ENCODE measurements at places on chromosomes 11 and 22.

DNA sequence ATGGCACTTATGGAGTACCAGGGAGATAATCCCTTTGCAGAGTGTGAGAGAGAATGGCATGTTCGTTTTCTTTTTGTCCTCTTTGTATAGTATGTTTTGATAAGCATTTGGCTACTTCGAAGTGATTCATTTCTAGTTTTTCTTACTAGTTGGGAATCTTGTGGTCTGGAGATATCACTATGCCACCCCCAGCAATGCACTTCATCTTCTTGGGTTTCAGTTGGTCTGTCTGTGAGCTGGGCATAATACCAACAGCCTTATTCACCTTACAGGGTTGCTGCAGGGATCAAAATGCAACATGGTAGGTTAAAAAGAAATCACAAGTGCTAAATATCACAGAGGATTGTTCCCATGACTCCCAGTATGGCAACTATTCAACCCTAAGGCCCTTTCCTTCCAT lies 387.8 kb upstream of the CADM1 start:
- DNase-seq = no peak

DNA sequence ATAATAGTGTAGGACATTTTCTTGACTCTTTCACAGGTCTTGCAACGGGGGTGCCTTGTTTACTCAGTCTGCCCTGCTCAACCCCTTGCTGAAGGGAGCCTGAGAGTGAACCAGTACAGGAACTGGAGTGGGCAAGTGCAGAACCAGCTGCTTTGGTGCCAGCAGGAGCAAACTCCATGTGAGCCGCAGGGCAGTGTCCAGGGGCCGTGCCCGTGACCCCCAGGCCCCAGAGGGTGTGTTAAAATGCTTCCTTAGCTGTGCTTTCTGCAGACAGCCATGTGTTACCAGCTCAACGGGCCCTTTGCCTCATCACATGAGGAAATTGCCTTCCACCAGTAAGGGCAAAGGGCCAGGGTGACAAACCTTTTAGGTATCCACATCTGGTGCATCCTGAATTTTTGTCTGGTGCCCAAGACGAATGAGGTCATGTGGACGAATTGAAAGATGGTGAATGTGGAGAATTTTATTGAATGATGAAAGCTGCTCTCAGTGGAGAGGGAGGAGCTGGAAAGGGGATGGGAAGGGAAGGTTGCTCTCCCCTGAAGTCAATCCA lies 53.6 kb upstream of the OR5D13 start:
- DNase-seq = no peak

DNA sequence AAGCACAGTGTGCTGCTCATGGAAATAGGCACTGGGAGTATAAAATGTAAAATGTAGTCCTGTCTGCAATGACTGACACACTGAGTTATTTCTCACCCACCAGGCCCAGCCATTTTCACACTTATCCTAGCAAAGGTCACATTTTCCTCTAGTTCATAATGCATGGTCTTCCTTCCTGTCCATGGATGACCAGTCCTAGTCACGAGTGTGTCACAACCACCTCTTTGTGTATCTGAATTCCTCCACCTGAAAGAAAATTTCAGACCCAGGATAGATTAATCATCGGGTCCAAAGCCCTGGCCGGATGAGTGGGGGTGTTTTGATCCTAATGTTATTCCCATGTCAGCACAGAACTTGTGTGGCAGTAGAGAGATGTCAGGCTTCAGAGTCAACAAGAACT lies at the start of gene MRGPRX4:
MRGPRX4 (plus strand) TSS at position 172 of the 400 bp plus-strand sequence. CDS start 420 bp downstream, outside the sequence.
- DNase-seq = no peak

GRCh38 chr11:46604796-46605195 lies 11.0 kb upstream of the AMBRA1 start:
- DNase-seq = no peak

- DNase-seq = no peak
Observed at GRCh38 chr11:68574308-68574707, 110.0 kb upstream of the GAL start.

- DNase-seq = no peak
Observed at GRCh38 chr22:28429711-28430110, 249.9 kb downstream of the TTC28 start.

DNA sequence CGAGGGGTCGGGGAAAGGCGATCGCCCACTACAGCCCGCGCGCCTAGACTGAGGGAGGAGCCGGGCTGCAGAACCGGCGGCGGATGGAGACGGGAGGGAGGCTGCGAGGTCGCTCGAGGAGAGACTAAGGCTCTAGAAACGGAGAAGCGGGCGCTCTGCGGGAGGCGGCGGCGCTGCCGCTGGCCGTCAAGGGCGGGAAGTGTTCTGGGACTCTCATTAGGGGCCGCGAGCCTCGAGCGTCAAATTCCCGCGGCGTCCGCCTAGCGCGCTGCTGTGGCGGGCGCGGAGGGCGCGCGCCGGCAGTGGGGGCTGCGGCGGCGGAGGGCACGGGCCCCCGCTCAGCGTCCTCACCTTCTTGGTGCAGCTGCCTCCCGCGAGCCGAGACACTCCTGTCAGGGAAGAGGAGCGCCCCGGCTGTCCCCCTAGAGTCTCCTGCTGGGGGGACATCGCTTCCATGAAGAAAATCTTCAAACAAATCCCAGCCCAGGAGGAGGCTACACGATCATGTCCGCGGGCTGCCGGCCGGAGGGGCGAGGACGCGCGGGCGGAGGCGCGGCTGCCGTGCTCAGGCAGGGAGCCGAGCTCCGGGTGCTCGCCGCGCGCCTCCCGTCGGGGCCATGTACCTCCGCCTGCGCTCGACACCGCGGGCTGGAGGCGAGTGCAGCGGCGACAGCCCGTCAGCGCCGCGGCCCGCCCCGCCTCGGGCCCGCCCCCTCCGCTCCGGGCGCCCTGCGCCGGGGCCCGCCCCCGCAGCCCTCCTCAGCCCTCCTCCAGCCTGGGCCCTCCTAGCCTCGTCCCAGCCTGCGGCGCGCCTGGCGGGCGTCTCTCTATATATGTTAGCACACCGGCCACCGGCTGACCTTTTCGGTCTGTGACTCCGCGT lies at the start of gene ARHGAP20:
ARHGAP20 (minus strand) TSS at position 662 of the 883 bp plus-strand sequence; CDS start at position 456, 206 bp downstream.
- peak; percentile 30 for DNase-seq

DNA sequence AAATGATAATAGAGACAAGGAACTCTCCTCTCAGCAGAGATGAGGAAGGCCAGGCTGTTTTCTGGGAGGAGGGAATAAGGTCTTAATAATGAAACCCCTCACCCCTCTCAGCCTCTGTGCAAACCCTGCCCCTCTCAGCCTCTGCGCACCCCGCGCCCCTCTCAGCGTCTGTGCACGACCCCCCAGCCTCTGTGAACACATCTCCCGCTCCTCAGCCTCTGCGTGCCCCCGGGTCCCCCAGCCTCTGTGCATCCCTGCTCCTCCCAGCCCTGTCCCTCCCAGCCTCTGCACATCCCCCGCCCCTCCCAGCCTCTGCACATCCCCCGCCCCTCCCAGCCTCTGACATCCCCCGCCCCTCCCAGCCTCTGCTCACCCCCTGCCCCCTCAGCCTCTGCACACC lies 837.8 kb downstream of the TBC1D22A start:
- no peak for DNase-seq

DNA sequence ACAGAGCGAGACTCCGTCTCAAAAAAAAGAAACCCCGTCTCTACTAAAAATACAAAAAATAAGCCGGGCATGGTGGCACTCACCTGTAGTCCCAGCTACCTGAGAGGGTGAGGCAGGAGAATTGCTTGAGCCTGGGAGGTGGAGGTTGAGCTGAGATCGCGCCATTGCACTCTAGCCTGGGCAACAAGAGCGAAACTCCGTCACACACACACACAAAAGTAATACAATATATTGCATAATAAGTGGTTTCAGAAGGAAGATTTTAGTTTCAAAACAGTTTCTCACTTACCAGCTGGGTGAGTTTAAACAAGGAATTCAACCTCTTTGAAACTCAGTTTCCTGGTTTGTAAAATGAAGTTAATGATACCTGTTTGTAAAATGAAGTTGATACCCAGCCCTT lies 32.7 kb upstream of the HTR3A start:
- DNase-seq = no peak

DNA sequence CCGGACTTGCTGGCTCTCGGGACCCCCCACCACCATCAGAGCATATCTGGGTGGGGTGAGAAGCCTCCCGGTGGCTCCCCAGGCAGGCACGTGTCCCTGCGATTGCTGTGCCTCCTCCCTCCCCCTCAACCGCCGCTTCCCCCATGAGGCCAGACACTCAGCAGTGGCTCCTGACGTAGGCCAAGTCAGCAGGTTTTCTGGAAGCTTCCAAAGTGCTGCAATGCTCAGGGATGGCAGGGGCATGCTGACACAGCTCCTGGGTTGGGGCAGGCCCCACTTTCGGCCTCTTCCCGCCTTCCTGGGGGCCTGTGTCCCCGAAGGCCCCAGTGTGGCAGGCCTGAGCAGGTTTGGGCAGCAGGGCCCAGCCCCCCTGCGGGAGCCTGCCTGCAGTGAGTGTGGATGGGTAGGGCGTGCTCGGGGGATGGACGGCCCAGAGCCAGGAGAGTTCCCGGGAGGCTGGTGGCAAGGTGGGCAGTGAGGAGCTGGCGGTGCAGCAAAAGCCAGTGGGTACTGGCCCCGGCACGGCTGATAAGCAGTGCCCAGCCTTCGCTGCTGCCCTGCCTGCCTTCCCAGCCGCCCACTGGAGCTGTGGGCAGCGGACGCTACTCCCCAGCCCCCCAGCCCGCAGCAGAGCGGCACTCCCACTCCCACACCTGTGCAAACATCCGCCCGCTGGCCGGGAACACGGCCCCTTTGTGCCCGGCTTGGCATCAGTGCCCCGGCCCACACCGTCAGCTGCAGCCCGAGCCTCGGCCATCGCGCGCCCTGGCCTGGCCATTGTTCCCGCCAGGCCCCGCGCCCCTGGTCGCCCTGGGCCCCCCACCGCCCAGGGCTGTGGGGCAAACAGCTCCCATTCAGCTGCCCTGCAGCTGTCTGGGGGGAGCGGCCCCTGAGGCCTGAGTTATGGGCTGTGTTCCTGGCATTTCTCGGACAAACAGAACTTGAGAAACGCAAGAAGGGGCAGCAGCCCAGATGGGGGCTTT lies 125.0 kb downstream of the KCNQ1OT1 start:
- no peak for DNase-seq

DNA sequence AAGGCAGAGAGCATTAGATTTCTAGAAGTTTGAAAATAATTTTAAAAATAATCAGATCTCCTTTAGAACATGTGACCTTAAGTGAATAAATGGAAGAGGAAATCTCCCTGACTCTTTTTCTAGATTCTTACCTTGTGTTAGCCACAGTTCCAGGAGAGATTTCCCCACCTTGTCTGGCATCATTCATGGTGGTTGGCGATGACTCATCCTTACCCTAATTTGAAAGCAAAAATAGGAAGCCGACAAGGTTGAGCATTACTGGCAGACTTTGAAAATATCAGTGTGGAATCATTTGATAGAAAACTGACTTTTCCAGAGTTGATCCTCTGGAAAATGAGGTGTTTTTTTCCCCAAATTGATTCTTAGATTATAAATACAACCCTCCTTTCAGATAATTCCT lies 48.1 kb downstream of the CNTN5 start:
- DNase-seq = no peak

DNA sequence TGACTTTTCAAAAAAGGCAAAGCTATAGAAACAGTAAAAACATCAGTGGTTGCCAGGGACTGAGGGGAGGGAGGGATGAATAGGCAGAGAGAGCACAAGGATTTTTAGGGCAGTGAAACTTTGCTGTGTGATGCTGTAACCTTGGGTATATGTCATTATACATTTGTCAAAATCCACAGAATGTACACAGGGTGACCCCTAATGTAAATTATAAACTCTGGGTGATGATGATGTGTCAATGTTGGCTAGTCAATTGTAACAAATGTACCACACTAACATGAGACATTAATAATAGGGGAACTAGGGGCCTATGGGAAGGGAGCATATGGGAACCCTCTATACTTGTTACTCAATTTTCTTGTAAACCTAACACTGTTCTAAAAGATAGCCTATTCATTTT lies 24.8 kb downstream of the RIBC2 start:
- no peak for DNase-seq

DNA sequence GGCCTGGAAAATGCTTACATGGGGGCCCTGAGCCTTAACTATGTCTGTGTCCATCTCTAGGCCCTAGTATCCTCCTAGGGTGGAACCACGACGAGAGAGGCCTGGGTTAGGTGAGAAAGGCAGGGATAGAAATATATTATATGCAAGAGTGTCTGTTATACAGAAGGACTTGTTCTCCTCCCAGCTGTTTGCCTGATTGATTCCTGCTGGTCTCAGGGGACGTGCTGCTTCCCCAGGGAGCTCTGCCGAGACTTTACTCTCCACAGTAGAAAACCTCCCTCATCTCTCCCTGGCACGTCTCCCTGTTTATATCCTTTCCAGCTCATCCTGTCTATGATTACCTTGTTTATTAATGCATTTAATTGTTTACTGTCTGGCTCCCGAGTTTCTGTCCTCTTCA lies 132.6 kb downstream of the MIAT start:
- no peak for DNase-seq

GRCh38 chr11:96257972-96258934 lies 84.7 kb downstream of the MAML2 start:
- DNase-seq = no peak

- DNase-seq = no peak
Observed at GRCh38 chr11:115695677-115696364, 191.6 kb upstream of the CADM1 start.
